Anterior cingulate cortex (tissue), 58 donors: ENCODE measurements at places on chromosomes 12 and 14.

DNA sequence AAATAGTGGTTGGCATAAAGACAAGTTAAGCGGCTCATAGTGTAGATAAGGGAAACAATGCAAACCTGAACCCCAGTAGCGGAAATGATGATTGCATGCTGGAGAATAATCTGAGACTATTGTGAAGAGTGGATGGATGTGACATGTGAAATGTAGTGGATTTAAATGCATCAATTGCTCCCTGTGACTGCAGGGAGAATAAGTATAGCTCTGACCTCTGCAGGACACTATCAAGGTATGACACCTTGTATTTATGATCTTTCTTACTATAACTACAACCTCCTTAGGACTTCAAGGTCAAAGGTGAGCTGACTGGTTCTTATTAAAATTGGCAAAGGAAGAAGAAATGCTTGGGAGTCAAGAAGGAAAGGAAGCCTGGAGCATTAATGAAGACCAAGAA, 285.6 kb downstream of the GRIN2B start:
- no peak for DNase-seq

DNA sequence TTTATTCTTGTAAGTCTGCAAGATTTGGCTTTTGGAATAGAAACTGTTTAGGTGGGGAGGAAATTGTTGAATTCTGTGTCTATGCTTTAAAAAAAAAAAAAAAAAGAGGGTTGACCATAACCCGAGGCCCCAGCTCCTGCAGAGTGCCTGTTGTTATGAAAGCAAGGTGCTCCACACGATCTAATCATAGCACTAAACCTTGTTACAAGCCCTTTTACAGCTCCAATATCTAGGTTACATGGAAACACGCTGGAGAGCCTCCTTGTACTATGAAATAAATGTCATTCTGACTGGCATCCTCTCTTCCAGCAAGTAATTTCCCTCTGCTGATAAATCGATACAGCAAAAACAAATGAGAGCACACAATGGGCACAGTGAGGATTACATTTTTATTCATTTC, 303.1 kb upstream of the SOX5 start:
- no peak for DNase-seq

- DNase-seq: no peak
Observed at GRCh38 chr12:74641262-74641661, 103.6 kb downstream of the ATXN7L3B start.

DNA sequence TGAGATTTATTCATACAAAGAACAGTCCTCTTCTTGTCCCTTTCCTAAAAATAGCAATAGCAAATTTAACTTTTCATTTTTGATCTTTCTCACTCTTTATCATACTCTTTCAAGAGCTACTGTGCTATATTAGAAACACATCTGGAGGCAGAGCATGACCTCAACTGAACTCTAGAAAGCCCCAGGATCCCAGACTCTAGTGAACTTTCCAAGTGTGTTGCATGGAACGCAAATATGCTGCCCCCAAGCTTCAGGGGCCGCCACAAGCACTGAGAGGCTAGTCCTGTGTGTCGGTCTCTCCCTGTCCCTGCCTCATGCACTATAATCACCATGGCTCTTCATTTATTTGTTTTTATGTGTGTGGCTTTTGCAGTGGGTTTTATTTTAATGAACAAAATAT, 38.7 kb upstream of the ZNF641 start:
- no peak for DNase-seq

DNA sequence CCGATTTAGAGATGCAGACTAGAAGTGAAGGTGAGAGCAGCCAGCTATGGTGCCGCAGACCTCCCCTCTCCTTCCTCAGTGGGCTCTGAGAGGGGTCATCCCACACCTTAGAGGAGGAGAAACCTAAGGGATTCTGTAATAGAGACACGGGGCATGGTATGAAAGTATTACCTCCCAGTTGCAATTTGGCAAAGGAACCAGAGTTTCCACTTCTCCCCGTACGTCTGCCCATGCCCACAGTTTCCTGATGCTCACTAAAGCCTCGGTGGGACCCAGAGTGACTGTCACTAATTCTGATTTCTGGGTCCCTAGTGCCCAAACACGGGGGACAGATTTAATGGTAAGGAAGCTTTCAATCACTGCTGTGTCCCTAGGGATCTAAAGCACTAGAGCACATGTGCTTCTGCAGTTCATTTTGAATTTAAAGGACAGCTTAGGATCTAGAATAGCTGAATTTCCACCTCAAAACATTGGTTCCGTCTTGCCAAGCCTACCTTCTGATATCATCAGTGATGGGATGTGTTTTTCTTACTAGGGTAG, 44.1 kb downstream of the DAD1 start:
- DNase-seq: no peak

GRCh38 chr14:45072126-45072525, 11.8 kb upstream of the PRPF39 start:
- no peak for DNase-seq

DNA sequence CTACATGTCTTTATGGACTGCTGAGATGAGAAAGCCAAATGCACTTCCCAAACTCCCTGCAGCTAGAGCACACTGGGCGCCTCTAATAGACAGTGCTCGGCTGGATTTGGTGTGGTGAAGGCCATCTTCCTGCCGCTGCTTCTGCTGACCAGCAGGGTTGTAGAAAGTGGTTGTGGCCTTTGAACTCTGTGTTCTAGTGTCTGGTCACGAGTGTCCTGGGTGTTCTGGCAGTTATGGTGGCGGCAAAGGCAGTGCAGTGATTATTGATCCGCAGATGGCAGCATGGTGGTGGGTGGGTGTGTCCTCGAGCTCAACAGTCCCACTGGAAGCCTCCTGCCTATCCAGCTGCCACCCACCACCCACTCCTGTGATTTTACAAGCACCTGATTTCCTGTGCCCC, 43.4 kb downstream of the SMIM41 start:
- DNase-seq: no peak

DNA sequence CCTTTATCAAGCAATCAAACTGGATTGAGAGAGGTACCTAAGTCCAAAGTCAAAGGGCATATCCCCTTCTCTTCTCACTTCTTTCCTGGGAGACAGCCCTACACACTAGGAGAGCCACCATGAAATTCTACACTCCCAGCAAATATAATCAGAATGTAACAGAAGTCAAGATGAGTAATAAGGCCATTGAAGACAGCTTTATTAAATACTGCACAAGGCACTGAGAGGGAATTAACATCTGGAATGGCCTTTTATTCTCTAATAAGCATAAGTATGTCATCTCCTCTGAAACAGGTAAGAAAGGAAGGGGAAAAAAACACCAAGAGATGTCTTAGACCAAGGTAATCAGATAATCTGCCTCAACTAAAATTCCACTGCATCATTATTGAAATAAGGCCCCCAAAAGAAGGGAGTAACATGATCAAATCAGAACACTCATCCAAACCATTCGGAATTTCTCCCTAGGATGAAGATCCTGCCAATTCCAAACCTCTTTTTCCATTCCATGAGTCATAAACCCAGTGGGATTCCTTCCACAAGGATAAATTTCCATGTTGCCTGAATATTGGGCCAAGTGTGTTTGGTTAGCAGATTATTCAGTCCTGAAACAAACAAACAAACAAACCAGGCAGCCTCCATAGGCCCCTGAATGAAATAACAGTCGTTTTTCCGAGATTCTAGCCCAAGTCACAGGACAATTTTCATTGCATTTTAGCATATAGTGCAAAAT, 19.9 kb downstream of the SLC35F4 start:
- no peak for DNase-seq

DNA sequence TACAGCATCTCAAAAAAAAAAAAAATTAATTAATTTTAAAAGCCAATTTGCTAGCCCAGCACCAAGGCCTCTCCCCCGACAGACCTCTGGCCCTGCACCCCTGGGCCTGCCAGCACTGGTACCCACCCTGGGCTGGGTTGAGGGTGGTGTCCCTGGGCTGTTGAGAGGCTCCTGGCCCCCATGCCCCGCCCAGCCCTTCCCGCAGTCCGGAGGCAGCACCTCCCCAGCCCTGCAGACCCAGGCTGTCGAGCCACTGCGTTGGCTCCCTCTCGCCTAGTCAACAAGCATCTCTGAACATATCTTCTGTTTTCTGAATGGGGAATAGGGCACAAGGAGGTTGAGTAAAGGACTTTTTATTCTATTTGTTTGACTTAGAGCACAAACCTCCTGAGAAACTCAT, 87.1 kb downstream of the FBXL14 start:
- no peak for DNase-seq

- DNase-seq: no peak
Observed at GRCh38 chr12:13976028-13976584, 5.3 kb downstream of the GRIN2B start.

DNA sequence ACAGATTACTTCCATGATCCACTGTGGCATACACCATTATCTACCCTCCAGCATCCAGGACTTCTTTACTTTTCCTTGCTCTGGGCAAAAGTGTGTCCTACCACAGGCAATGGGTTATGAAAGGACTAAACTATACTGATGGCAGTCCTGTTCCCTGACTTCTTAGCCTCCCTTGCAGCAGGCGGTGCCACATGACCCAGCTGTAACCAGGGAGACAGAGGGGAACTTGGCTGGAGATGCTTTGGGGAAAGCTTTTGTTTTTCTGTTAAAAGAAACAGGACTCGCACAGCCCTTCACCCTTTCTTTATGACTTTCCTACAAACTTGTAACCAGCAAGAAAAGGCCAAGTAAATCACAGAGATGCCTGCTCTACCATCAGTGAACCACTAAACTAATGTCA, 394.4 kb downstream of the PCNX1 start:
- no peak for DNase-seq

- DNase-seq: no peak
Observed at GRCh38 chr14:58072288-58073071, 79.5 kb downstream of the ARMH4 start.

DNA sequence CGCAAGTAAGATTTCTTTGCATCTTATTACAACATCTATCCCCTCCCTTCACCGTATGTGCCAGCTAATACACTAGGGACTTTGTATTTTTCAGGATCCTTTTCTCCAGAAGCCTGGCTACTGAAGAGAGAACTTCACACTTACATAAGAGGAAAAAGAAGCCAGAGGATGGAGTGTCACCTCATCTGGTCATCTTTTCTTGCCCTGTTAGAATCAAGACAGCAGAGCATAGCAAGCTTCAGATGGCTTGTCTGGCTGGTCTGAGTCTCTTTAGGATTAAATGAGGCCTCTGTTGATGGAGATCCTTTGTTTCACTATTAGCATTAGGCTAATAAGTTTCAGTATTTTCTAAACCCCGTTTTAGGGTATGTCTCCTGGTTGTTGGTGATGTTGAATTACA, 14.4 kb upstream of the AACS start:
- DNase-seq: no peak

GRCh38 chr14:95069547-95069946, 87.8 kb downstream of the DICER1 start:
- DNase-seq: no peak

DNA sequence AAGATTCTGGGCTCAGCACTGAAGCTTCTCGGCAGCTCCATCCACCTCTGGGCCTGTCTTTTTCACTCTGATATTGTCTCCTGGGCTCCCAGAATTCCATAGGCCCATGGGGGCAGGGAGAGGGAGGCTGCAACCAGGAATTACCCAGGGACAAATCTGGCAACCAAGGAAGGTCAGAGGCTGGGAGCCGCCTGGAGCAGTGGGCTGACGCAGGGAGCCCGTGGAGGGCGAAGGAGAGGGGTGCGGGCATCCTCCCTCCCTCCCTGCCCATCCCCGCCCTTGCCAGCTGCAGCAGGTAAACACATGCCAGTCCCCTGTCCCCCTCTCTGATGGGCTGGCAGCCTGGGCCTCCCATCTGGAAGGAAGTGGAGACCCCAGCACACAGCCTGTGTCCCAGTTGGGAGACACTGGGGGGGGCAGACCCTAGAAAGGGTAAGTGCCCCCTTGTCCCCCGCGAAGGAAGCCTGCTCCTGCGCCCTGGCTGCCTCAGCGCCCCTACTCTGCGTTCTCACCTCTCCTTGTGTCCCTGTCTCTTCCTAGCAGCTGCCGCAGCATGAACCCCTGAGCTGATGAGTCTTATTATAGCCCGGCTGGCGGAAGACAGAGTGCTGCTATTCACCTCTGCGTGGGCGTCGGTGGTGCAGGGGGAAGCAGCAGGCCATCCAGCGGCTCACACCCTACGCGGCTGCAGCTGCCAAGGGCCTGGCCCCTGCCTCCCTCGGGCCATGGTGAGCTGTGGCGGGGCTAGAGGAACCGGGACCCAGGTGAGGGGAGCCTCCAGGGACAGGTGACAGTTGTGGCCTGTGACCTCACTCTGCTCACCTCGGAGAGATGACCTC, 6.7 kb downstream of the LRTM2 start:
- DNase-seq: no peak

DNA sequence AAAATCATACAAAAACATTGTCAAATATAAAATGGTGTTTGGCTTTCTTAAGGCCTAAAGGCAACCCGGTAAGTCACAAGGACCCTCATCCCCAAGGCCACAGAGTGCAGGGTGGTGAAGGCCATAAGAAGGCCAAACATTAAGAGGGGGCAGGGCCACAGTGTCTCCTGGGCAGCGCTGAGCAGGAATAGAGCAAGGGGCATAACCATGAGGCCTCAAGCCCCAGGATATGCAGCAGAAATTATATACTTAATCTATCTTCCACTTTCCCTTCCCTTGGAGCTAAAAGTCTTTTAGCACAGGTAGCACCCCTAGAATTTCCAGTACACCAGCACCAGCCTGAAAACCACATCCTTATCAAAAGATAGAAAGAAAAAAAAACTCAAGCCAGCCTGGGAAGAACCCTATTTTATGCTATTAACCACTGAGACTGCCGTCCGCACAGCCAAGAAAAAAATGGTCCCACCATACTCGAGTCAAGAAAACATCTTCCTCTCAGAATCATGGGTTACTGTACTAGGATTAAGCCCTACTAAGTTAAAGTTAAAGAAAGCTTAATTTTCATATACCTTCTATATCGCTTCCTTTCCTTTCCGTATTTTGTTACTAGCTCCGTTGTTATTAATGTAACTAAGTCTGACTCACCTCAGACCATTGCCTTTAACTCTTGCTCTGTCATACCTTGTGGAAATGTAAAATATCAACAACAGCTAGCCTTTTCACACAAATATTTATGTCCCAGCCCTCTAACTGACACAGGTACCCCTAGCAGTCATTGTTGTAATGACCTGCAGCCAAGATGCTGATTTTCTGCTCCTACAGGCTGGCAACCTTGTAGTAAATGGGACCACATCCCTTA, 20.1 kb downstream of the KLRK1 start:
- DNase-seq: no peak

- no peak for DNase-seq
Observed at GRCh38 chr14:91866511-91867295, 633 bp downstream of the TC2N start.

DNA sequence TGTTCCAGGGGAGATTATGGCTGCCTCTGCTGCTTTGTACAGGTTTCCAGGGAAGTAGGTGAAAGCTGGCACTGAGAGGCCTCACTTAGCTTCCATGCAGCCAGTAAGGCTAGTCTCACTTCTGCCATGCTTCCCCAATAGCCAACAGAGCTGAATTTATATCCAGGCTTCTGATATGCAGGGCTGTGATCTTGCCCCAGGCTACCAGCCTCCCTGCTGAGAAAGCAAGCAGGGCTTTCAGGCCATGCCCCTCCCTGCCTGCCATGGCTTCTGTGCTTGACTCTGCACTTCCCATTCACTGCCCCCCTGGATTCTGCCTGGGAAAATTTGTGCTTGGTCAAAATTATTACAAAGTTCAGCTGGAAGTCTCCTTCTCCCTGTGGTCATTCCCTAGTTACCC, 302.1 kb upstream of the FBXO33 start:
- no peak for DNase-seq
